8988T (cell line): ENCODE measurements at places on chromosomes 2 and 18.

GRCh38 chr2:196268025-196268424 is 96.6 kb upstream of the STK17B start:
- DNase-seq: no peak

GRCh38 chr2:85713836-85714235 is 19.7 kb downstream of the GNLY start:
- DNase-seq: no peak

DNA sequence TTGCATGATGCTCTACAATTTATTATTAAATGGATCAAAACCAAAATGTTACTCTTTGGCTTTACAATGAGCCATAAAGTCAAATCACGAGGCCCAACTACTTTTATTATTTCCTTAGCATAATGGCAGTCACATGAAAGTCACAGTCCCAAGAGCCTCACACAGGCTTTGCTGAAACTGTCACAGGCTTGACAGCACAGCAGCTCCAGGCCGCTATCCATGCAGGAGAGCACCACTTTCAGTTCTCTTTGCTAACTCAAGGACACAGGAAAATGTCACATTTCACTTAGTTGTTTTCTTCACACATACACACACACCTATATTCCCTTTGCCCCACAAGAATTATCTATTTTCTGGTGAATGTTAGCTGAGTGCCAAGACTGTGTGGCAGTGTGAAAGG is 11.1 kb upstream of the MSGN1 start:
- DNase-seq: no peak

DNA sequence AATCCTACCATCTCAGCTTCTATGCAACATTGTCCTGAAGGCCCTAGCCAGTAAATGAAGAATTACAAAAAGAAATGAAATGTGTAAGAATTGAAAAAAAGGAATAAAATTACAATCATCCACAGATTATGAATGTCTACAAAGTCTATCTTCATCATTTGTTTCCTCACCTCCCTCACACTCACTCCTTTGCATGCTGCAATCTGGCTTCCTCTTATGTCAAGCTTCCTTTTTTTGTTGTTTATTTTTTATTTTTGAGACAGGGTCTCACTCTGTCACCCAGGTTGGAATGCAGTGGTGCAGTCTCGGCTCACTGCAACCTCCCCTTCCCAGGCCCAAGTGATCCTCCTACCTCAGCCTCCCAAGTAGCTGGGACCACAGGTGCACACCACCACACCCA is 129.0 kb downstream of the CABYR start:
- DNase-seq: no peak

DNA sequence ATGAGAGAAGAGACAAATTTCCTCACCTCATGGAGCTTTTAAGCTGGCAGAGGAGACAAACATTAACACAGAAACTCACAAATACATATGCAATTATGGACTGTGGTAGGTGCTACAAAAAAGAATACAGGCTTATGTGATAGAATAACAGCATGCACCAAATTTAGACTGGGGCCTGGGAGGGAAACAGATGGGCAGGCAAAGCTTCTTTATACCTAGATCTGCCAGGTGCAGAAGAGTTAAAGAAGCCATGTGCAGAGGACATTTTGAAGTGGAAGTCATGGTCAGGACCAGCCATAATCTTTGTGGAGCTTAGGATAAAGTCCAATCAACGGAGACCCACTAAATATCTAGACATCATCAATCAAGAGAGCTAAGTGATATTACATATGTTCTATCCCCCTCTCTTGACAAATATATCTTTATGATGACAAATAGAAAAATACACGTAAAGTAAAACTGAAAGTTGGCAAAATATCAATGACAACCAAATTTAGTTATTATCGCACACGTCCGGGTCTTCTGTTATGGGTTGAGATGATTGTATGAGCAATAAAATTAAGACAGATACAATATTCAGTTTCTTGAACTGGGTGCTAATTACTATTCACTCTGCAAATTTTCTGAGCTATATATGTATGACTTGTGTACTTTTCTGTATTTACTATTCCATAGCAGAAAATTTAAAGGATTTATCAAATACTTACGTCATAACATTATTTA is 44.1 kb downstream of the CD28 start:
- DNase-seq: no peak

GRCh38 chr2:31082002-31082401 is 56.2 kb downstream of the GALNT14 start:
- no peak for DNase-seq

DNA sequence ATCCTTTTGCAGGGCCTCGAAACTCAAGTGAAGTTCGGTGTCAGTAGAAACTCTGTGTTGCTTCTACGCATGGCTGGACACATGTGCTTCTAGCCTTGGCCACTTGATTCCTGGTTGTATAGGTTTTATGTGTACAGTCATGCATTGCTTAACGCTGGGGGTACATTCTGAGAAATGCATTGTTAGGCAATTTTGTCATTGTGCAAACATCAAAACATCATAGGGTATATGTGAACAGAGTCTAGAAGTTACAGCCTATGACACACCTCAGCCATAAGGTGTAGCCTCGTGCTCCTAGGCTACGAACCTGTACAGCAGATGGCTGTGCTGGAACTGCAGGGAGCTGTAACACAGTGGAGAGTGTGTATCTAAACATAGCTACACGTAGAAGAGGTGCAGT is 39.4 kb downstream of the TMEM18 start:
- DNase-seq: no peak

DNA sequence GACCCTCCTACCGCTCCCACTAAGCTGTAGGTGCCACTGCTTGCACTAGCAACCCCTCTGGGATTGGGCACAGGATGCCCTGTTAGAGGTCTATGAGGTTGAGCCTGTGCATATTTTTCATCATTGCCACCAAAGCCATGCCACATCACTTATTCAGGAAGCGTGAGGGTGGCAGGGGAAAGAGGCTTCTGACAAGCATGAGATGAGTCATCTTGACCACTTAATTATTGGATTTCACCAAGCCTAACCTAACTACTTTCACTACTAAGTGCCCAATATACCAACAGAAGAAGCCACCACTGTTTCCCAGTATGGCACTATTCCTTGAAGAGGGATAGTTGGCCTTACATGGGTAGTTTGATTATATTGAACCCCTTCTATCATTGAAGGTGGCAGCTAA is 181.3 kb upstream of the EPHA4 start:
- DNase-seq: no peak

DNA sequence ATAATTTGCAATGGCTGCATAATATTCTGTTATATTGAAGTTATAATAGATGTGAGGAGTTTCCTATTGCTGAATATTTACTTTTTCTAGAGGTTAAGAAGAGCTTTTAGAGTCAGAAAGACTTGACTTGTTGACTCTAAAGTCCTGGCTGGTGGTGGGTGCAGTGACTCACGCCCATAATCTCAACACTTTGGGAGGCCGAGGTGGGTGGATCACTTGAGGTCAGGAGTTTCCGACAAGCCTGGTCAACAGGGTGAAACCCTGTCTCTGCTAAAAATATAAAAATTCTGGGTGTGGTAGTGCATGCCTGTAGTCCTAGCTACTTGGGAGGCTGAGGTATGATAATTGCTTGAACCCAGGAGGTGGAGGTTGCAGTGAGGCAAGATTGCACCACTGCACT is 33.9 kb upstream of the ATIC start:
- DNase-seq: no peak

GRCh38 chr18:70295192-70296188 is 6.6 kb downstream of the SOCS6 start:
- no peak for DNase-seq

- DNase-seq: no peak
Observed at GRCh38 chr2:118849226-118850167, 2.0 kb upstream of the EN1 start.

DNA sequence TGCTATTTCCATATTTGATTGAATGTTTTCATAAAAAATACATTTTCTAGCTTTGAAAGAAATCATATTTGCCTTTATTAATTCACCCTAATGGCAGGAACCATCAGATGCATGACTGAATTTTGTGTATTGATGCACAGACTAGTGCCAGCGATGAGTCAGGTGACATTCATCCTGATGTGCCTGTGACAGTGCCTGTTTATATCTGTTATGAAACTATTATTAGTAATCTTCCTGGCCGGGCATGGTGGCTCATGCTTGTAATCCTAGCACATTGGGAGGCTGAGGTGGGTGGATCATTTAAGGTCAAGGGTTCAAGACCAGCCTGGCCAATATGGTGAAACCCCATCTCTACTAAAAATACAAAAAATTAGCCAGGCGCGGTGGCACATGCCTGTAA is 170.0 kb downstream of the TSN start:
- DNase-seq: no peak

GRCh38 chr2:205786976-205787375 is 104.7 kb downstream of the NRP2 start:
- DNase-seq: no peak

DNA sequence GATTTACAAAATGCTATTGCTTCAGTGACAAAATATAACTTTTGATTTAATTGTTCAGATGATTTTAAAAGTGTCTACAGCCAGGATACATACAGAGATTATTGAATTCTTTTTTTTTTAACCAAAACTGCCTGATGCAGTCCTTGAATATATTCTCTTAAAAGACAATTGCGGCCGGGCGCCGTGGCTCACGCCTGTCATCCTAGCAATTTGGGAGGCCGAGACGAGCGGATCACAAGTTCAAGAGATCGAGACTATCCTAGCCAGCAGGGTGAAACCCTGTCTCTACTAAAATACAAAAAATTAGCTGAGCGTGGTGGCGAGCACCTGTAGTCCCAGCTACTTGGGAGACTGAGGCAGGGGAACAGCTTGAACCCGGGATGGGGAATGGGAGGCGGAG is 497.0 kb upstream of the FSIP2 start:
- no peak for DNase-seq

- DNase-seq: no peak
Observed at GRCh38 chr2:143823876-143824275, 694.7 kb downstream of the ARHGAP15 start.

DNA sequence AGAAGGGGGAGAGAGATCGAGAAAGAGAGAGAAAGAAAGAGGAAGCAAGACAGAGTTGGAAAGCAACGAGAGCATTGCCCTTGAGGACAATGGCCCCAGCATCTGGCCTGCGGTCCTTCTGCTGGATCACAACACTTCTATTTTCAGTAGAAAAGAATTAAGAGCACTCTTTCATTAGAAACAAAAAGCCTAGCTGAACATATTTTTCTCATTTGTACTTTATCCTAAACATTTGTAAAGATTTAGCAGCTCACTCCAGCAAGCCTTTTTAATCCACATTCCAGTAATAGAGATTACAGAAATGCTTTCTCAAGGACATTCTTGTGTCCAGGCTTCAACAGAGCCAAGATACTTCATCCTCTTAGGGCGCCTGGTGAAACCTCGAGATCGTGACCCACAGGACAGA is 31.6 kb upstream of the AFF3 start:
- no peak for DNase-seq
